ENCODE measurements at places on chromosomes 3 and 15.

DNA sequence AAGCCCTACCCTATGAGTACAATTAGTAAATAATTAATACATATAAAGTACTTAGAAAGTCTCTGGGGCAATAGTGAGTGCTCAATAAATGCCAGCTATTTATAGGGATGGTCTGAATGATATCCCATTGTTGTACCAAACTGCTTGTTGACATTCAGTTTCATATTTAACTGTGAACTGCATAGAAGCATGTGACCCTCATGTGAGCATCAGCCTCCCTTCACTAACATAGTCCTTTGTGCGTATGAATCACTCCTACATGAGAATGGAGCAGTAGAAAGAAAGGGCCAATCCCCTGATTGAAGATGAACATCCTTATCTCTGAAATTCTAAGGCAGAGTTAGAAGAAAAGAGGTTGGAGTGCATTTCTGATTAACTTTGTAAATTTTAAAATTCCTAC, 68.7 kb upstream of the ATP10A start:
- no peak for DNase-seq

- no peak for DNase-seq
Observed at GRCh38 chr3:53043738-53044137, 2.1 kb downstream of the SFMBT1 start.

DNA sequence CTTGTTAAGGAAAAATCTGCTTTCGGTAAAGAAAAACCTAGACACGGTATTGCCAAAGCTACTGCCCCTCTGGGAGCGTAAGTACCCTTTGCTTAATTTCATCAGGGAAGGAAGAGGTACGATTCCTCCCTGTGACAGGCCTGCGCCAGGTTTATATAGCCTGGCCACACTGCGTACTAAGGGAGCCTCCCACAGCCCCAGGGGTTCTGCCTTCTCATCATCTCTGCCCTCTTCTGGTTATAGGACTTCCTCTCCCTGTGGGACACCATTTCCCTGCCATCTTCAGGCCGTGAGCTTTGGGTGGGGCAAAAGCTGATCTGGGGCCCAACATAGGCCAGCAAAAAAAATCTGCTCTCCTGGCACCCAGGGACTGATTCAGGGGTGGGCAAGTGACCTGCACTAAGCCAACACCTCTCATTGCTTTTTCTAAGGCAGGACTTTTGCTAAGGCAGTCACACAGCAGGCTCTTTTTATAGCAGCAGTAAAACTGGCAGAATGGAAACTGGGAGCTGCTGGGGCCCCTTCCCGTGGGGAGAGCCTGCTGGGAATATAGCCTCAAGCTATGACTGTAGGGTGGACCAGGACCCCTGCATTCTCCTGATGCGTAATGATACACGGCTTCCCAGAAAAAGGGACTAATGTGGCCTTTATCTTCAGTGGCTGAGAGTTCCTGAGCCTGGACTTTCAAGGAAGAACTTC, 76.2 kb downstream of the PRICKLE2 start:
- no peak for DNase-seq

- no peak for DNase-seq
Observed at GRCh38 chr3:73365756-73366397, 258.9 kb downstream of the PDZRN3 start.

DNA sequence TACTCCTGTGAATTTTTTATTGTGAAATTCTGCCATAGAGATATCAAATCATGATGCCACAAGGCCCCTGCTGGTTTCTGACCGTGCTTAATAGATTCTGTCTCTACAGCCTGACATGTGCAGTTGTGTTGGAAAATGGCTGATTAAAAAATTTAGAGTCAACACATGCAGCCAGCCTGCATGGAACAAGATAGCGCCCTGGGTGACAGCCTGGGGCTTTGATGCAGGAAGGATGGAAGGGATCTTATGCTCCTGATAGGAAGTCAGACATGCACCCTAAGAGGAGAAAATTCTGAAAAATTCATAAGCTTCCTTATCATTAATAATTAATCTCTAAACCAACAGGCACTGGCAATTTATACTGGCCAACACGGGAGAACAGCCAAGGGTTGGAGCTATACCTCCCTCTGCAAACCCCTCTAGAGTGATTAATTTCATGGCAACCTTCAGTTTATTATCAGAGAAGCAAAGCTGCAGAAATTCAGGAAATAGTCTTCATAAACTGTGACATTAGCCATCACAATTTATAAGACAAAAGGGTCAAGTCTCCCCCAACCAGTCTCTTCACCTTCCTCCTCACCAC, 198.4 kb downstream of the CADPS start:
- no peak for DNase-seq

DNA sequence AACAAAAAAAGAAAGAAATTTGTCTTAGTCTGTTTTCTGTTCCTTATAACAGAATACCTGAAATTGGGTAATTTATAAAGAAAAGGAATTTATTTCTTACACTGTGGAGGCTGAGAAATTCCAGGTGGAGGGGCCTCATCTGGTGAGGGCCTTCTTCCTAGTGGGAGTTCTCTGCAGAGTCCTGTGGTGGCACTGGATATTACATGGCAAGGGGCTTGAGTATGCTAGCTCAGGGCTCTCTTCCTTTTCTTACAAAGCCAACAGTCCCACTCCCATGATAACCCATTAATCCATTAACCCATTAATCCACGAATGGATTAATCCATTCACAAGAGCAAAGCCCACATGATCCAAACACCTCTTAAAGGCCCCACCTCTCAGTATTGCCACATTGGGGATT, 2.9 kb upstream of the SATB1 start:
- DNase-seq: no peak

- no peak for DNase-seq
Observed at GRCh38 chr3:140420621-140421357, 257.1 kb upstream of the TRIM42 start.

GRCh38 chr3:189303584-189303983, 131.8 kb downstream of the TPRG1 start:
- no peak for DNase-seq

Data from 8988T (cell line).